Activated naive CD8-positive, alpha-beta T cell treated with anti-CD3 and anti-CD28 coated beads for 36 hours (primary cell): ENCODE measurements at places on chromosomes 4 and X. TPM values are rescaled to one million over a fixed set of nuclear protein-coding genes. Genes with fewer than 3 reads are reported as not detected.

- DNase-seq = no peak
Observed at GRCh38 chr4:86561256-86561655, 32.9 kb upstream of the PTPN13 start.

DNA sequence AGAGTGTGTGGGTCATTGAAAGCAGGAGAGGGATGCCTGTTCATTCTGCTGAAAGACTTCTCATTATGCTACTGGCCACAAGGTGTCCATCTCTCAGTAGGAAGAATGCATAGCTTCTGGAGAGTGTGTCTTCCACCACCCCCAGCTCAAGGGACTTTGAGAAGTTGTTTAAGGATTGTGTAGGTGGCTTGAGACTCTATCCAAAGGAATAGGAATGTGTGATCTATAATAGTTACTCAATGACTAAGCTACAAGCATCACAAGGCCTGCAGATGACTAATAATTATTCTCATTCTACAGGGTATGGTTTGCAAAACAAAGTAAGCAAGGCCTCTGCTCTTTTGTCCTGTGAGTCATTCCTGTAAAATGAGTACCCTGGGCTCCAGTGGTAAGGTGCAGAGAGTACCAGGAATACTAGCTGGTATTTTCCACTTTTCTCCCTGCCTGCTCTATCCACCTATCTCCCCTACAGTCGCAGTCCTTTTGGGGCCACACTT, 279.8 kb upstream of the BOD1L1 start:
- DNase-seq = no peak

- no peak for DNase-seq
Observed at GRCh38 chr4:144223149-144223548, 82.6 kb upstream of the GYPA start.

GRCh38 chr4:157459785-157460184, 239.3 kb downstream of the GRIA2 start:
- no peak for DNase-seq

- DNase-seq = no peak
Observed at GRCh38 chrX:84339507-84340364, 151.7 kb upstream of the RPS6KA6 start.

GRCh38 chrX:10900585-10901289, 210.4 kb upstream of the HCCS start:
- DNase-seq = no peak

GRCh38 chr4:95290702-95291101, 258.1 kb downstream of the UNC5C start:
- no peak for DNase-seq

Gene RAB33A
- 22.6 TPM for total RNA-seq

- DNase-seq = no peak
Observed at GRCh38 chr4:143291314-143291713, 45.4 kb upstream of the GAB1 start.

Gene ENPP6
- 0.26 TPM for total RNA-seq

DNA sequence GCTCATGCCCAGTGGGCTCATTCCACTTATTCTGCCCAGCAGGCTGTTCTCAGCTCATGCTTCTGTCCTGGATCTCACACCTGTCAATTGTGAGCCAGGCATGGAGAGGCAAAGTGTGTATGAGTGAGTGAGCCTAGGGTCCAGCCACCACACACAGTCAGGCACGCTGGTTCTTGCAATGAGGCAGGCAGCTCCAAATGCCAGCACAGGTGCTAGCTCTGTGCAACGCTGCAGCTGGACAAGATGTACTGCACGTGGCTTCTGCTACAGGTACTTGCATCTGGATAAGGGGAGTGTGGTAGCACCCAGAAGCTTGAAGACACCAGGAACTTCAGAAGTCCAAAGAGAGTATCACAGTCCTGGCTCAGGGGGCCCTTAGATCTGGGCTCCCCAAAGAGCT, 1249.4 kb upstream of the IGFBP7 start:
- DNase-seq = no peak

- DNase-seq = no peak
Observed at GRCh38 chrX:9983441-9983840, 16.3 kb downstream of the CLDN34 start.

Gene FOXR2
- total RNA-seq = not detected

Gene KCNE5
- 0.14 TPM for total RNA-seq

GRCh38 chr4:168509786-168510185, 12.9 kb downstream of the PALLD start:
- DNase-seq = peak; percentile 40

GRCh38 chrX:9390121-9390520, 74.7 kb upstream of the TBL1X start:
- no peak for DNase-seq

- DNase-seq = no peak
Observed at GRCh38 chrX:47976254-47977151, 27.3 kb downstream of the ZNF182 start.

Gene LUZP4
- not detected for total RNA-seq
